ENCODE measurements at places on chromosomes 4 and X.

GRCh38 chr4:173477016-173477415, 53.0 kb downstream of the HAND2 start:
- no peak for DNase-seq

- DNase-seq = no peak
Observed at GRCh38 chr4:101357751-101358150, 10.4 kb upstream of the PPP3CA start.

GRCh38 chr4:45064741-45065140, 338.4 kb upstream of the GNPDA2 start:
- no peak for DNase-seq

DNA sequence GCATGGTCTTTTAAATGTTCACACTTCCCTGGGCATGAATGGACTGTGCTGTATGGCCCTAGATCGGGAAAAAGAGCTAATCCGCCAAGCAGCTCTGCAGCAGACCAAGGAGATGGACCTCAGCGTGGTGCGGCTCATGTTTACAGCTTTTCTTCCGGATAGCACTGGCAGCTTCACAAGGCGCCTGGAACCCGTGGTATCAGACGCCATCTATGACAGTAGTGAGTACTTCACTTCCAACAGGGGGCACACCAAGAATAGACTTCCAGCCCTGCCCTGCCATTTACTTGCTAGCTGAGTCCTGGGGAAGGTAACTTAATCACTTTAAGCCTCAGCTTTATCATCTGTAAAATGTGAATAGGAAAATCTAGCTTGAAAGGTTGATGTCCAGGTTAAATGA, 77.7 kb downstream of the NFKB1 start:
- no peak for DNase-seq

DNA sequence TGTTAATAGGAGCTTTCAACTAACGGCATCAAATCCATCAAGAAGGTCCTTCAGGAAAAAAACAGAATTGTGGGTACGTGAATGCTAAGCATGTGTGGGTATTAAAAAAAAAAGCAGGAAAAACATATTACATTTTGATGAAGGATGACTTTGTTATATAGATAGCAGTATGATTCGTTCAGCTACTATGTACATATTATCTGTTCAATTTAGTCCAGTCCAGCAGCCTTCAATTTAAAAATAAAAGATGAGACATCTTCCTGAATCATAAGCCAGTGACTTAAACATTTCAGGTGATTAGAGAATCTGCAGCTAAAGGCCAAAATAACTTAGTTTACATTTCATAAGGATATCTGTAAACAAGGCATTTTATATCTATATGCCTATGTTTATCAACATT, 63.4 kb downstream of the LCORL start:
- DNase-seq = no peak

DNA sequence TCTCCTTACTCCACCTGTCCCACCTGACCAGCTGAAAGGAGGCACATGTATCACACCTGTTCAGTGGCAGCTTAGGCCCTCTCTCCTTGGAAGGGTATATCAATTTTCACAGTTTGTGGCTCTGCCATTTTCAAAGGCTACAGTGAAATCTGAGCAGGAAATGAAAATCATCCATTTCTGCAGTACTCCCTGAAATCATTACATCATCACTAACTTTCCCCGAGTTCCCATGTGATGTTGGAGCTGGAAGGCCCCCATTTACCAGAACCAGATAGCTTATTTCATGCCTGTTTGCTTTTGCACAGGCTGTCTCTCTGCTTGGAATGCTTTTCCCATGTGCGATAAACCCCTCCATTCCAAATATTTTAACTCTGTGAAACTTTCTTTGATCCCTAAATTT, 31.0 kb upstream of the STX18 start:
- DNase-seq = no peak

GRCh38 chr4:1591107-1591506, 93.0 kb downstream of the FAM53A start:
- no peak for DNase-seq

DNA sequence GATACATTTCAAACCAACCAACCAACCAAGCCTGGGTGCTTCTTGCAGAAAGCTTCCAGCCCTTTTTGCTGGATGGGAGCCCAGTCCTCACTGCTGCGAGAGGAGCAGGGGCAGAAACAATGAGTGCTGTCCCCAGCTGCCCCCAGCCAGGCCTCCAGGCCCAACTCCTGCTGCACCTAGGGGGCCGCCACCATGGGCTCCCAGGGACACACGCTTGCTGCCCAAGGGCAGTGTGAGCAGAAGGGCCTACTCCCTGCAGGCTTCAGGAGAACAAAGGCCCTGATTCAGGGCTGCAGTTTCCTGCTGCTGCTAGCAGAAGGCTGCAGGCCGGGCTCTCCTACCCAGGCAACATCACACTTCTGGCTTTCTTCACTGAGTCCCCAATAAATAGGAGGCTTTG, 37.7 kb upstream of the ENPP6 start:
- DNase-seq = no peak

DNA sequence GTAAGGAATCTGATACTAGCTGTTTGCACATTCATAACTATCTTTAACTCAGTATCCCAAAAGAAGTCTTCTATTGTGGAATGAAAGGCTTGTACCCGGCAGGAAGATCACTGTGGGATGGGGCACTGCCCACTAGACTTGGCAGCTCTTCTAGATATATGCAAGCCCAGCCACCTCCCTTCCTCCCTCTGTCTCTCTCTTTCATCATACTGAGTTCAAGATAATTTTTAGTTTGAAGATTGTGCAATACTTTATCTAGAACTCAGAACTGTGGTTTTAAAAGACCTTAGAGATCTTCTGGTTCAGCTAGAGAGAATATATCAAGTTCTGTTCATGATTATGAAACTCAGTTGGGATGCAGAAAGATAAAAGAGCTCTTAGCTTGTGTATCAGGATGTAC, 22.5 kb upstream of the GPR34 start:
- no peak for DNase-seq

DNA sequence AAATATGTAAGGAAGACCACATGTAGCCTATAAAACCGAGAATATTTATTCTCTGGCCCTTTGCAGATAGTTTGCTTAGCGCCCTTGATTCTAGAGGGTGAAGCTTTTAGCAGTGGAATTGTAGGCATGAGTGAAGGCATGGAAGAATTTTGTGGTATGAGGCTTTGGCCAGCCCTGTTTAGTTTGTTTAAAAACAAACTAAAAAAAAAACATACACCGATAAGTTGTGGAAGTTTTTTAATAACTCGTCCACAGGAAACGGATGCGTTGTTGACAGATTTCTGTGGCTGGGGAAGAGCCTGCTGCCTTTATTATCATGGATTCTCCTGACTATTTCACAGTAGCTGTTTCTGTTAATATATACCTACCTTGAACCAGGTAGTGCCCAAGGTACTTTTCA, 194.7 kb upstream of the LNX1 start:
- DNase-seq = no peak

DNA sequence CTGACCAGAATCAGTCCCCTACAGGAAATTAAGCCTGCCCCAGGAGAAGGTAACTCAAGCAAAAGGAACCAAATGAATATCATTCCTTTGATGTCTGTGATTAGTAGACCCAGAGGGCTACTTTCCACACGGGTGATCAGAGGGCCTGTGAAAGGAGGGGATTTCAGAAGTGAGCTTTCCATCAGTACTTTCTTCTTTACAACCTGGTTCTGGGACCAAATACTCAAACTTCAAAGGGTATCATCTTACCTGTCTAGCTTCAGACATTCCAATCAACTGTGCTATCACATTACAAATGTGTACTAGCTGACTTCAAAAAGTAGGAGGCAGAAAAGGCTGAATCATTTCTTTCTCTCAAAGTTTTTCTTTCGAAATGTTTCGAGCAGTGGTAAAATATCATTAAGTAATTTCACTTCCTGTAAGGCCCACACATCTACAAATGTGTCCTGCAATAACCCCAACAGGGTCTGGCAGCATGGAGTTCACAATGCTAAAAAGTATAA, 23.9 kb downstream of the ACSL4 start:
- DNase-seq = no peak

GRCh38 chrX:110920991-110921390, 125.4 kb upstream of the CHRDL1 start:
- no peak for DNase-seq

- no peak for DNase-seq
Observed at GRCh38 chr4:85391589-85392410, 83.2 kb upstream of the ARHGAP24 start.

DNA sequence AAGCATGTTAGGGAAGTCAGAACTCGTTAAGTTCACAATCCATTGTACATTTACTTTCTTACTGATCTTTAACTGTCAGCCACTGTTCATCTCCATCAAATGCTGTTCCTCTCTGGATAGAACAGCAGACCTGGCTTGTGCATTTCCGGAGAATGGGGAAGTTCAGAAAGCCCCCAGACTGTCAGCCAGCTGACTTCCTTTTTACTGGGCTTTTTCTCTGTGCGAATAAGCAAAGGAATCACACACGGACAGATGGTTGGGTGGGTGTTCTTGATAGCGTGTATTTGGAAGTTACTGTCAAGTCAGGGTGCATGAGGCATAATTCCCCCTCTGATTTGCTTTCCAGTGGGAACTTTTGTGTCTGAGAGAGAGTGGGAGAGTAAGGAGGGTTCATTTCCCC, 56.8 kb downstream of the TSPAN7 start:
- no peak for DNase-seq

GRCh38 chr4:74632634-74633033, 161.7 kb downstream of the BTC start:
- no peak for DNase-seq

- no peak for DNase-seq
Observed at GRCh38 chrX:53268173-53268572, 13.2 kb downstream of the IQSEC2 start.

GRCh38 chr4:47862297-47862696, 24.4 kb upstream of the CORIN start:
- DNase-seq = no peak

GRCh38 chrX:36974911-36975310, 33.3 kb upstream of the FAM47C start:
- DNase-seq = no peak

- no peak for DNase-seq
Observed at GRCh38 chrX:18668071-18668835, 3.7 kb downstream of the RS1 start.

DNA sequence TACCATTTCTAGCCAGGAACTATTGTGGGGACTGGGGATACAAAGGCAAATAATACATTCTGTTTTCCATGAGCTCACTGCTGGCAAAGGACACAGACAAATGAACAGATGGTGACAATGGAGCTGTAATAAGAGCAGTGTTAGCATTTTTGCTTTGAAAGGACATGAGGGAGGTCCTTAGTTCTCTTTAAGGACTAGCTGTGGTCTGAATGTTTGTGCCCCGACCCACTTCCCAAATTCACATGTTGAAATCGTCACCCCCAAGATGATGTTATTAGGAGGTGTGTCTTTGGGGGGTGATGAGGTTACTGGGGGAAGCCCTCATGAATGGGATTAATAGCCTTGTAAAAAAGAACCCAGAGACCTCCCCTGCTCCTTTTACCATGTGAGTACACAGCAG, 30.3 kb downstream of the CCNG2 start:
- no peak for DNase-seq

DNA sequence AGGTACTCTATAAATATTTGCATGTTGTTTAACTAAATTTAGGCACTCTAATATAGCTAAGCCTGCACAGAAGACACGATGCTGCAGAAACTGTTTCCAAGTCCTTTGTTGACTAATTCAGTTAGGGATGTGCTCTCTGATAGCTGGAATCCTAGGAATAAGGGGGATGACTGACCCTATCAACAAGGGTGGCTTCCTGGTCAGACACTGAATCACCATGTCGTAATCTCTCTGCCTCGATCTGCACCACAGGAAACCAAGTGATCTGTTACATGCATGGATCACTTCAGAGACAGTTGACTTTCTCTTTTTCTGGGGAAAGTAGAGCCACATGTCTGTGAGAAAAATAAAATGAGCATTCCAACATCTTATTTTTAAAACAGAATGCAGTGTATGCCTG, 169.1 kb downstream of the GUCY2F start:
- DNase-seq = no peak

- DNase-seq = no peak
Observed at GRCh38 chrX:48831909-48832291, 3.5 kb downstream of the PCSK1N start.

- DNase-seq = no peak
Observed at GRCh38 chr4:9825049-9825448, 43.6 kb downstream of the DRD5 start.

GRCh38 chrX:77118686-77119085, 328.5 kb upstream of the FGF16 start:
- no peak for DNase-seq

DNA sequence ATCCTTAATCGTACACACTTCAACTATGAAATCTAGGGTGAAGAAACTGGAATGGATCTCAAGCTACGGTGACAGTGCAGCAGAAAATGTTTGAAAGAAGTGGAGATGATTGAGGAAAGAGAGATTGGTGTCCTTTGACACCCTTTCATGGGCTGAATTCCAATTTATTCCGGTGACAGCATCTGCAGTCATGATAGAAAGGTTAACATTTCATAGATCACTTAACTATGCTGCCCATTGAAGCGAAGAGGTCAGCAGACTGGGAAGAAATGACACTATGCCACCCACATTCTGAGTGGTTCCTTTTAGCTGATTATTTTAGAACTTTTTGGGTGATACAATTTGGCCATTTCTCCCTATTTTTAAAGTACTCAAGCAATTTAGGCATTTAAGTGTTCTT, 82.3 kb downstream of the DNAAF6 start:
- DNase-seq = no peak

GRCh38 chr4:143336781-143337599, at the start of gene GAB1:
GAB1 (plus strand) TSS chr4:143336876; CDS start chr4:143337189, 313 bp downstream.
- DNase-seq = no peak

DNA sequence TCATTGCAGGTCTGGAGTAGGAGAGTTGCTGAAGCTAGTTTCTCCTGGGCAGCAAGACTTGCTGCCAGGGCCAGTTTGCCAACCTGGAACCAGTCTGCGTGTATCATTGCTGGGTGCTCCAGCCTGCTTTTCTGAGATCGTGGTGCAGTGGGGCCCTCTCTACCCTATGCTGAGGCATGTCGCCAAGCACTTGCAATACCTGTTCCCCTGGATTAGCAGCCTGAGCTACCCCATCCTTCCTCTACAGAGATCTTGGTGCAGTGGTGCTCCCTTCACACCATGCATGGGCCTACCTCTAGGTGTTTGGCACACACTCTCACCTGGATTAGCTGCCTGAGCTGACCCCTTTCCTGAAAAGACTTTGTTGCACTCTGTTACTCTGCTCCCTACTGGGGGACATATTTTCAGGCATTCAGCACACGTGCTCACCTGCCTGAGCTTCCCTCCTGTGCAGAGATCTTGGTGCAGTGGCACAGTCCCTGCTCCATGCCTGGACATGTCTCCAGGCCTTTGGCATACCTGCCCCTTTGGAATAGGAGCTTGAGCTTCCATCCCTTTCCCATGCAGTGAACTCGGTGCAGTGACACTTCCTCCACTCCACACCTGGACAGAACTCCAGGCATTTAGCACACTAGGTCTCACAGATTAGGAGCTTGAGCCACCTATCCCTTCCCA, 133.7 kb upstream of the CXCL13 start:
- no peak for DNase-seq
